Bronchial epithelial cell (primary cell): ENCODE measurements at places on chromosomes 5 and 9. TPM values are rescaled to one million over a fixed set of nuclear protein-coding genes. Genes with fewer than 3 reads are reported as not detected.

DNA sequence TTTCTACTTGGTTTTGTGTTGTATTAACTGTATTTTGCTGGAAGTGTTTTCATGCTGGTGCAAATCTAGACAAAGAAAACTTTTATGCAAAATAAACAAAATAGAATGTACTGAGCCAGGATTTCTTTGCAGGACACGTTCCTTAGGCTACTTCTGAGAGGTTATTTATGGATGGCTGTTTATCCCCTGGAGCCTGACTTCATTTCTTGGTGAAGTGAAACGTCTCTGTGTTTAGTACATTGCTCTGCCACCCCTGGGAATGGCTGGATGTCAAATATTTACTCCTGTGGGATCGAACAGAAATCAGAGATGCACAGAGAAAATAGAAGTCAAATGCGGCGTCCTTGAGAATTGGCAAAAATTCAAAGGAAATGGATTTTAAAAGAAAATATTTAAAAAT lies 327.1 kb upstream of the MPDZ start:
- DNase-seq = no peak

DNA sequence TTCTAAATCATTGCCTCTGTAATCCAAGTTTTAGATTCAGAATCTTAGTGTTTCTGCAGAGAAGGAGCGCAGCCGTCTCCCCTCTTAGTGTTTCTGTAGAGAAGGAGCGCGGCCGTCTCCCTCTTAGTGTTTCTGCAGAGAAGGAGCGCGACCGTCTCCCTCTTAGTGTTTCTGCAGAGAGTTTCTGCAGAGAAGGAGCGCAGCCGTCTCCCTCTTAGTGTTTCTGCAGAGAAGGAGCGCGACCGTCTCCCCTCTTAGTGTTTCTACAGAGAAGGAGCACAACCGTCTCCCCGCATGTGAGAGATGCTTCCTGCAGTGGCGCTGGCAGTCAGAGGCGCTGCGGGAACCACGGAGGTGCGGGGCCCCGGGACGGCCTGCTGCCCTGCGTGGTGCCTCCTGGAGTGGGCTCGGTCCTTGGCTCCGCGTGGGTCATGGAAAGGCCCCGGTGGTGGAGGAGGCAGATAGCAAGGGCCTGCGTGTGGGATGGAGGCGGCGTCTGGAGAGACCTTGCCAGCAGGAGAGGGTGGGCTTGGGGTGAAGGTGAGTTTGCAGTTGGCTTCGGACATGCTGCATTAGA lies 10.9 kb downstream of the CEP72 start:
- DNase-seq = no peak

- DNase-seq = no peak
Observed at GRCh38 chr5:1002836-1003235, 5.8 kb upstream of the NKD2 start.

DNA sequence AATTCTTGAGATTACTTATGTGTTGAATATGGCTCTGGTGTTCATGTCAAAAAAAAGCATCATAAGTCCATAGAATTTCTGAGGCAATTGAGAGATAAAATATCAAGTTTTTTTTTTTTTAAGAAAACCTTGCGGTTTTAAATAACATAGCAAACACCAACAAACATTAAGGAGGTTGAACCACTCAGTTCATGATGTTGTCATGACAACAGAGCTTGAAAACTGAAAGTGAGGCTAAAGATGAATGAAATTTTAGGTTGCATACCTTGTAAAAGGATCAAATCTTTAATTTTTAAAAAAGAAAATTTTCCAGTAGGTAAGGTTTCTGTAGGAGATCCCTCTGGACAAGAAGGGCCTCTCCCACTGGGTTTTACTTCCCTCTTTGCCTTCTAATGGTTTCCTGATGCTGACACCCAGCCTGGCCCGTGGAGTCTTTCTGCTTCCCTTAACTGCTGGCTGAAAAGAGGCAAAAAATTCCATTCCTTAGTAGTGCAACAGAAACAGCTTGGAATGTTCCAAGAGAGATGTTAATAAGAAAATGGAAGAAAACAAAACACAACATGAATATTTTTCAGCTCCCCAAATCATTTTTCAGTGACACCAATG lies 60.0 kb upstream of the FER start:
- DNase-seq = no peak

GRCh38 chr5:43601454-43602260 lies 1.3 kb upstream of the NNT start:
- DNase-seq = peak; percentile 55

DNA sequence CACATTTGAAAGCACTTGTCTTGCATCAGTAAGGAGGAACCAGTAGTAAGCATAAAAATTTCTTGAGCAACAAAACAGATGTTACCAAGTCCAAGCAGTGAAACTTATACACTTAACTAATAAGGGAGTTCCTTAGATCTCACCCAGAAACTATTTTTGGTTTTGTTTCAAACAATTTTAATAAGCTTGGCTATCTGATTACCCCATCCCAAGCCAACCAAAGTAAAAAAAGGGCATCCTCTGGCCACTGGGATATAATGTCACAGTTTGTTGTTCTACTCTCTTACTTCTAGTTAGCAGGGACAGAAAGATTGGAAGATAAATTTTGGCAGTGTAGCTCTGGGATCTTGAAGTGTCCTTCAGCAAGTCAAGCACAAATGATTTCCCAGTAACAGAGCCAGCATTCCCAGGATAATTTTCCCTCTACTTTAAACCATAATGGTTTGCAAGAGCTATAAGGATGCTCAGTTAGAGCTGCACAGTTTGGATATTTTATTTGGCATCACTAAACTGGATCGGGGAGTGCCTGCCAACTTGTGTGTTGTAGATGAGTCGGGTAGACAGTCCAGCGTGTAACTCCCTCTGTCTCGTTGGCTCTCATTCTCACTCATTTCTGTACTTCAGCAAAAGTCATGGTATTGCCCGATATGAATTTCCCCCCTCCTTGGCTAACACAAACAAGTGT lies 161.9 kb upstream of the HMHB1 start:
- DNase-seq = no peak

GRCh38 chr9:114286146-114286679 lies 36.7 kb upstream of the ORM1 start:
- DNase-seq = no peak

DNA sequence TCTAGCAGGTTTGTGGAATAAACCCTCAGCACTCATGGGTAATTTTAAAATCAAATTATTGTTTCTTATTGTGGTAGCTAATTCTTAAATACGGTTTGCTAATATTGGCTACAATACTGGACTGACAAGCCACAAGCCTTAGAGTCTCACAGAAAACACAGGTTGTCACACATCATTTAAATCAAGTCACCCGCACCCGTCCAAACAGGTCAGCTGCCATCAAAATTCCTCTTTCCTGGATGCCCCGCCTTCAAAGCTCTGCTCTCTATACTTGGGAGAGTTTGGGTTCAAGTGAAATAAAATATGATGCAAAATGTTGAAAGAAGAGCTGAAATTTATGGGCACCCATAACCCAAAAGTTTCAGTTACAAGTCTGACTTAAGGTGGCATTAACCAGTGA lies 12.3 kb upstream of the SUSD1 start:
- DNase-seq = no peak

GRCh38 chr9:110031511-110032173 lies 176.3 kb downstream of the C9orf152 start:
- peak; percentile 97 for DNase-seq

- no peak for DNase-seq
Observed at GRCh38 chr9:3525096-3525835, 535 bp downstream of the RFX3 start.

- DNase-seq = peak; percentile 73
Observed at GRCh38 chr9:112378328-112379176, 1.4 kb upstream of the HSDL2 start.

DNA sequence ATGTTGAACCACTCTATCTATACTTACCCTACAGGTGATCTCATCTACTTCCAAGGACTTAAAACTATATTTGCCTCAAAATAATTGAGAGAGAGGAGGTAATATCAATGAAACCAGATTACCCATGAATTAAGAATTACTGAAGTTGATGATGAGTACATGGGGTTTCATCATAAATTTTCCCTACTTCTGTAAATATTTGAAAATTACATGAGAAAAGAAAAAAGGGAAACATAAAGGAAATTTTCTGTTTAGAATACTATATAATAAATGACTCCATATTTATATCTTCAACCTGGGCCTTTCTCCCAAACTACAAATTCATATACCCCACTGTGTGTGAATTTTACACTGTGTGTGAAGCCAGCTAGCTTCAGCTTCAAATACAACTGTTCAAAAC lies 2.6 kb downstream of the TSTD2 start:
- DNase-seq = no peak

- DNase-seq = no peak
Observed at GRCh38 chr9:111630182-111630963, 761 bp upstream of the DNAJC25 start.

GRCh38 chr5:88883836-88884607 lies 1.0 kb upstream of the MEF2C start:
- peak; percentile 27 for DNase-seq

DNA sequence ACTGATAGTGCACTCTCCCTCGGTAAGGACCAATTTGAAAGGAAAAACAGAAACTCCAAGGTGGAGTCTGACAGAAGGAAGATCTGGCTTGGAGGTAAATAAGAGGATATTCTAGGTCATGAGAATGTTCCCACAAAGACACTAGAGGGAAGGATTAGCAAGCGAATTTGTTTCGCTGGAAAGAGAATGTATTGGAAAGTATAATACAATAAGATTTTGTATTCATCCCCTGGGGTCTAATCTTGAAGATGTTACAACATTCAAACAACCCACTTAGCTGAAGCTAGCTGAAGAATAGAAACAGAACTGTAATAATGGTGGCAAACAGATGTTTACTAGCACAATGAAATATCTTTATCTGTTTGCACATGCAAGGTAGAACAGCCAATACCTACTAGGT lies 158.7 kb downstream of the GNAQ start:
- no peak for DNase-seq

GRCh38 chr9:22718653-22719052 lies 272.0 kb downstream of the DMRTA1 start:
- no peak for DNase-seq

GRCh38 chr9:36731068-36731956 lies 158.6 kb downstream of the MELK start:
- DNase-seq = peak; percentile 26

- DNase-seq = no peak
Observed at GRCh38 chr5:14948383-14948782, 76.8 kb upstream of the ANKH start.

- DNase-seq = no peak
Observed at GRCh38 chr9:90504486-90504885, 138.1 kb downstream of the DIRAS2 start.

DNA sequence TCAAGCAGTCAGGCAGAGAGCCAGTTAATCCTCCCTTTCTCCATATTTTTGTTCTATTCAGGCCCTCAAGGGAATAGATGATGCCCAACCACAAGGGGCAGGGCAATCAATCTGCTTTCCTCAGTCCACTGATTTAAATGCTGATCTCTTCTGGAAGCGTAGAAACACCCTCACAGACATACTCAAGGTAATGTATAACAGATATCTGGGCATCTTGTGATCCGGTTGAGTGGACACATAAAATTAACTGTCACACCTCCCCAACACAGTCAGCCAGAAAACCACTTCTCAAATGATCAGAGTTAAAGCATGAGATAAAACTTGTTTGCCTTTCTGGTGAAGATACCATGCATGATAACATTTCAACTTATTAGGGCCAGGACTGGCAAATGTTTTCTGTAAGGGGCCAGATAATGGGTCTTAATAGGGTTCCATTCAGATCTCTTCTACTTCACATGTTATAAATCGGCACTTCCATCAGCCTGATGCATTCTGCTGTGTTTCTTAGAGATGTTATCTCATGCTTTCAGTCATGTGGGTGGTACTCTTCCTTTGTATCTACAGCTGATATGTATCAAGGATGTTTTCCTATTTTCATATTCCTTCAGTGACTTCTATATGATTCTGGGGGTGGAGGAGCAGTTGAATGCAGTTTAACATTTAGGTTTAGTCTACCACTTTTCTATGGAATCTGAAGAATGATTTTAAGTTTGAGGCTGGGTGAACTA lies 58.9 kb upstream of the CNTLN start:
- no peak for DNase-seq

DNA sequence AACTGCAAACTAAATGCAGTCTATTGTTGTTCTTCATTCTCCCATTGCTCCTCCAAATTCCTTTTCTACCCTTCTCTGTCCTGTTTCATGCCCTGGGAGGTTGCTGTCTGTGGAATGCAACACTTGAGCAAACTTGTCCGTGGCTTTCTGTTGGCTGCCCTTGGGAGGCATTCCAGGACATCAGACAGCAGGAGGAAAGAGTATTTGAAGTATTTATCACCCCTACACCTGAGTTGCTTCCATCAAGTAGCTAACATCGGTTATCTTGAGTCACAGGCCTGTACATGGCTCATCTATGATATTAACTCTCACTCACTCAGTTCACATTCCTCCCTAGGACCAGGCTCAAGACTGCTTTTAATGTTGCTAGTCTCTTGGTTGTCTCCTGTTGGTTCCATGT lies 803.4 kb upstream of the CDH6 start:
- DNase-seq = peak; percentile 62

DNA sequence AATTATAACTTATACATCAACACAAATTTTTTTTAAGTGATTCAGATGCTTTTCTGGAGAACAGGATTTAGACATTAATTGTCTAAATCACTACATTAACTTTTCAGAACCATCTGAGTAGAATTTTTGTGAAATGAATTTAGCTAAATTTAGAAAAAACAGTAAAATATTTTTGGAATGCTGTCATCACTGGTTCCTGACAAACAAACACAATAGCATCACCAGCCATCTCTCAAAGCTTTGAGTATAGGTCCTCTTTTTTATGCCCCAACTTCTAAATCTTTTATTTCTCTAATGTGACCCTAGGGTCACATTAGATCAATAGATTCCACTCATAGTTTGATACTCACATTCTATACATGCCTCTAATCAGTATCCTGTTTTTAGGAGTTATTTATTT lies 104.6 kb downstream of the PRR16 start:
- no peak for DNase-seq

DNA sequence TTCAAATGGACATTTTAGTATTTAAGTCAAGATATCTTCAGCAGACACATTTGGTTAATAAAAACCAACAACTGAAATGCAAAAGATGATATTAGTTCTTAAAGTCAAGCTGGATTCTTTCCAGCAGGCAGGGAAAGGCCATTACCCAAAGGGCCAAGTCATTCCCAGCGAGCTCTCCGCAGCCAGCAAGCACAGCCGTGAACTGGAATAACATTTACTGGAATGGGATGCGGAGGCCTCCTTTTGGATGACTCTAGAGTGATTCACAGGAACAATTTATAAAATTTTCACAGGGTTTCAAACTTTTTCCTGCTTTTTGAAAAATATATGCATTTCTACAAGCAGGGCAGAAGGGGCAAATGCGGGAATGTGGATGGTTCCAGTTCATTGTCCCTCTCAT lies 76.6 kb upstream of the DAB2 start:
- peak; percentile 38 for DNase-seq

- peak; percentile 37 for DNase-seq
Observed at GRCh38 chr9:112624711-112625707, 92.9 kb downstream of the INIP start.

GRCh38 chr5:2385818-2386217 lies 365.7 kb downstream of the IRX2 start:
- DNase-seq = no peak

GRCh38 chr9:35487081-35487480 lies 2.8 kb upstream of the RUSC2 start:
- DNase-seq = no peak

Gene DNAJA1
- total RNA-seq = 26.1 and 27.3 TPM in 2 replicates

Gene STKLD1
- under 0.01 and 0.38 TPM in 2 replicates for total RNA-seq

Gene DNLZ
- total RNA-seq = 14.5 and 17.4 TPM in 2 replicates

Gene AHRR
- total RNA-seq = 0.51 and 0.53 TPM in 2 replicates

Gene PCDHB3
- total RNA-seq = under 0.01 and 0.13 TPM in 2 replicates

Gene KLHL3
- total RNA-seq = 0.53 and 0.90 TPM in 2 replicates

Gene SLC25A46
- 40.8 and 43.1 TPM in 2 replicates for total RNA-seq

Gene GLT6D1
- total RNA-seq = not detected in 2 replicates

Gene GLIPR2
- total RNA-seq = 0.26 and 1.8 TPM in 2 replicates

Gene IL5
- not detected in 2 replicates for total RNA-seq
